ENCODE measurements at places on chromosomes 2 and 18.

DNA sequence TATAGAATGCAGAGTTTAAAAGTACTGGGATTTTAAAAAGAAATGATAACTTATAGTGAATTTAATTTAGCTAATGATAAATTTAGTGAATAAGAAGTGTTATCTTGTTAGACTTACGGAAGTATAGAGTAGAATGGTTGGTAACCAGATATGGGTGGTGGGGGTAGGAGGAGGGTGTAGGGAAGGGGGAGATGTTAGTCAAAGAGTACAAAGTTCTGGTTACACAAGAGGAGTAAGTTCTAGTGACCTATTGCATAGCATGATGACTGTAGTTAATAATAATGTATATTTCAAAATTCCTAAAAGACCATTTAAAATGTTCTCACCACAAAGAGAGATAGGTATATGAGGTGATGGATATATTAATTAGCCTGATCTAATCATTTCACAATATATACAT lies 184.8 kb upstream of the STON1 start:
- DNase-seq = no peak

DNA sequence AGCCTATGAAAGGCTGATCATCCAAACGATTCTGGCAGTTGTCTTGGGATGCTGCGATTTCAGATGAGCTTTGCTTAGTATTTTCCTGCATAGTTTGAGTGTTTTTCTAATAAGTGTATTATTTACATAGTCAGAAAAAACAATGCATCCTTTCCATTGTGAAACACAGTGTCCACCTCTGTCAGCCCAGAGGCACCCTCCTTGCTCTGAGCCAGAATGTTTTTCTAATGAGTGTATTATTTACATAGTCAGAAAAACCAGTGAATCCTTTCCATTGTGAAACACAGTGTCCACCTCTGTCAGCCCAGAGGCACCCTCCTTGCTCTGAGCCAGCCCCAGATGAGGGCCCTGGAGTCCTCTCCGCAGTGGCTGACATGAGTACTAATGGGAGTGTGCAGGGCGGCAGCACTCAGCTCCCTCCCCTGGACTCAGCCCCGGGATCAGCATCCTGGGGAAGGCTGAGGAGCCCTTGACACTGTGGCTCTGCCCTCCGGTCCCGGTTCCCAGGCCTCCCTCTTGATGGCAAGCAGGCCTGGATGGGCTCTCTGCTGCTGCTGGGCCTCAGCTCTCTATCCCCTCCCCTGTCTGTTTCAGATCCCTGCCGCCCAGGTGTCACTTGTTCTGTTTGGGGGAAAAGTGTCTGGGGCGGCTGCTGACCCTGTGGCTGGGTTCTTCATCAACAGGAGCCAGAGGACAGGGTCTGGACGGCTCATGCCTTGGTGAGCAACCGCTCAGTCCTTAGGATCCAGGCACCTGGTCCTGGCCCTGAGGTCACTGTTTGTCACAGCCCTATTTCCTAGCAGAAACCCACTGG lies 5.9 kb downstream of the MFSD2B start:
- no peak for DNase-seq

- DNase-seq = no peak
These were observed 162.1 kb downstream of the SEPTIN10 start for GRCh38 chr2:109451671-109452070.

- no peak for DNase-seq
These were observed 30.3 kb downstream of the LPIN2 start for GRCh38 chr18:2982452-2983269.

DNA sequence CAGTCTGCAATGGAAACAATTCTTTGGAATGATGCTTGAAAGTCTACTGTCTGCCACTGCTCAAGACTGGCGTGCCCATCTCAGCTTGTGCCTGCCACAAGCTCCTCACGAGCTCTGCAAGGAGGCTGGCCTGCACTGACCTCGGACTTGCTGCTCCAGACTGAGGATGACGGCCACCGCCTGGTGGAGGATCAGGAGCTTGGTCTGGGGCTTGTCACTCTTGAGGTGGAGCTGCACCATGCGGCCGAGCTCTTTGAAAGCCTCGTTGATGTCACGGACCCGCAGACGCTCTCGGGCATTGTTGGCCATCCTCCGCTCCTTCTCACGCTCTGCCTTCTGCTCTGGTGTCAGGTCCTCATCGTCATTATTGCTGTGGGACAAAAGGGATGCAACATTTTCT lies 269.4 kb upstream of the CCDC68 start:
- DNase-seq = no peak

GRCh38 chr18:13214609-13215008 lies 4.0 kb upstream of the LDLRAD4 start:
- no peak for DNase-seq

GRCh38 chr2:175036582-175037018 lies 31.4 kb upstream of the CHN1 start:
- no peak for DNase-seq

GRCh38 chr2:207511851-207512250 lies 17.9 kb upstream of the CREB1 start:
- DNase-seq = no peak

GRCh38 chr2:152600051-152600657 lies 117.1 kb downstream of the PRPF40A start:
- DNase-seq = no peak

GRCh38 chr18:57084331-57085271 lies 62.3 kb upstream of the BOD1L2 start:
- no peak for DNase-seq

DNA sequence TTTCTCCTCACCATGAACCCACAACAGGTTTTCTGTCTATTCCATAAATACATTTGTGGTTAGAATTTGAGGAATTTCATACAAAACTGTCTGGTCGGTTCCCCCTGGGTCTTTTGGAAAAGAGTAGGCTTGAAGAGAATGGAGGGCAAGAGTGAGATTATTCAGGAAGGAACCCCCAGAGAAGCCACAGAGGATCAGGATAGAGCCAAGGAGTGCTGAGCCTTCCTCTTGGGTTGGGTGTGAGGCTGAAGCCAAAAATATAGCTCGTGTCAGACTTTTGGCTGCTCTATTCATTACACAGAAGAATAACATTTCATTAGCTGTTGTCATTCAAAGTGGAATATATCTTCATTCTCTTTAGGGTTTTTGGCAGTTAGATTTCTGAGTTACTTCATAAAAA lies 45.9 kb upstream of the YES1 start:
- DNase-seq = no peak

DNA sequence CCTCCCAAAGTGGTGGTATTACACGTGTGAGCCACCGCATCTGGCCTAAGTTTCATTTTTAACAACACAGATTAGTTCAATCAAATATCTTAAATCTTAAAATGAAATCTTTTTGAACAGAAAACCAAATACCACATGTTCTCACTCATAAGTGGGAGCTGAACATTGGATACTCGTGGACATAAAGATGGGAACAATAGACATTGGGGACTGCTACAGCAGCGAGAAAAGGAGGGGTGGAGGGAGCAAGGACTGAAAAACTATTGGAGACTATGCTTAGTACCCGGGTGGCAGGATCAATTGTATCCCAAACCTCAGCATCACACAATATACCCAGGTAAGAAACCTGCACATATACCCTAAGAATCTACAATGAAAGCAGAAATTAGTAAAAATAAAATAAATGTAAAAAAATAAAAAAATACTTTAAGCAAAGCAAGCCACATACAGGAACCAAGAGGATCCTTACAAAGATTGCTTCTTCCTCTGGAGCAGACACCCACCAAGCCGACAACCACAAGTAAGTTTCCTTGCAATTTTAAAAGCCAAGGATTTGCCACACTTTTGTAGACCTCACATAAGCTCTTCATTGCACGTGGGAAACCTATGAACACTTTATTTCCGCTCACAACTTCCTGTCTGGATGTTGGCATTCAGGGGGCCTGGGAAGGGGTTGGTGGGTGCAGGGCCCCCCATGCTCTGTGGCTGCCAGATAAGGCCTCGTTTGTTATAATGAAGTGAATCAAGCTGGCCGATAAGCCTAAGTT lies 147.9 kb downstream of the MYCN start:
- no peak for DNase-seq

- no peak for DNase-seq
These were observed 125.6 kb upstream of the LGALSL start for GRCh38 chr2:64328415-64328722.

- no peak for DNase-seq
These were observed 30.4 kb downstream of the ADAM17 start for GRCh38 chr2:9525266-9525665.

- DNase-seq = no peak
These were observed 78.4 kb downstream of the CD8B2 start for GRCh38 chr2:106565599-106565998.

DNA sequence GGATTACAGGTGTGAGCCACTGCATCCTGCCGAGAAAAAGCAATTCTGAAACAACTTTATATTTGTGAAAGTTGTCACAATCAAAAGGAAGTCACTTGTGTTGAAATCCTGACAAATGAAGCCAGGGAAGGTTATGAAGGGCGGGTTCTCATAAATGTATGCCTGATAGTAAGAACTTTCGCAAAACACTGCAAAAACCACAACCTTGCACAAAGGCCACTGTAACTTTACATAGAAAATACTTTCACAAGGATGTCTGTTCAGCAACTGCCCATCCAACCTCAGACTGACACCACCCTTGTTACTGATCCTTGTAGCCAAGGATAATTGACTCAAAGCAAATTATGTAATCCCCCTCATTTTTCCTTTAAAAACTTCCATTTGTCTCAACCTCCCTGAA lies 90.6 kb downstream of the SLC4A3 start:
- no peak for DNase-seq

GRCh38 chr2:3043726-3044125 lies 333.9 kb downstream of the EIPR1 start:
- no peak for DNase-seq

- DNase-seq = no peak
These were observed 4.6 kb upstream of the CIB4 start for GRCh38 chr2:26645762-26646161.

DNA sequence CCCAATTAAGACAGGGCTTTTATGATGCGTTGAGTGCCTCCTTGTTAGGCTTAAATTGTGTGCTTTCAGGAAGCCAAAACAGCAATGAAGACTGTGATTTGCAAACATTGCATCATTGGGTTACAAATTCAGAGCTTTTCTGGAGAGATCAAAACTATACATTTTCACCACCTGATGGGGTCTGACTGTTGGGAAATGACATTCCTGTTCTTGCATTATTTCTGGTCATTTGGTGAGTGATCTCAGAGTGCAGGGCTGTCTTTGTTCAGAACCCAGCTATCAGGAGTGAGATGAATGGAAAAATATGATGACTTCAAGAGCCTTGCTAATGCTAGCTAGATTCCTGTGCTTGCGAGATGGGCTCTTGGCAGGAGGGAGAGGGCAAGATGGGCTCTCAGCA lies 39.1 kb downstream of the SH3RF3 start:
- DNase-seq = no peak

DNA sequence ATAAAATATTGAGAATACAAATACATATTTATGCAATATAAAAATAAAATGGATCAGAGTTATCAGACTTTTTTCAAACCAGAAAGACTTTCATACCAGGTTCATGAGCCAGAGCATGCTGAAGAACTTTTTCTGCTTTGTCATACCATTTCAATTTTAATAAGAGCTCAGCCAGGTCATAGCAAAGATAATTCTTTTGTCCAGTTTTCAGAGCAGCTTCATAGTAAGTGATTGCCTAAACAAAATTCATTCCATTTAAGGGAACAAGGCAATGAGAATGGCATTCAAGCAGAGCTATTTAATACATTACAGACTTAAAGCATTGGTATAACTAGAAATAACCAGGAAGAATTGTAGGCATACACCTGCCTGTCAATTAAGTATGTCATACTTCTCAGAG lies 42.3 kb downstream of the TTC21B start:
- DNase-seq = no peak

DNA sequence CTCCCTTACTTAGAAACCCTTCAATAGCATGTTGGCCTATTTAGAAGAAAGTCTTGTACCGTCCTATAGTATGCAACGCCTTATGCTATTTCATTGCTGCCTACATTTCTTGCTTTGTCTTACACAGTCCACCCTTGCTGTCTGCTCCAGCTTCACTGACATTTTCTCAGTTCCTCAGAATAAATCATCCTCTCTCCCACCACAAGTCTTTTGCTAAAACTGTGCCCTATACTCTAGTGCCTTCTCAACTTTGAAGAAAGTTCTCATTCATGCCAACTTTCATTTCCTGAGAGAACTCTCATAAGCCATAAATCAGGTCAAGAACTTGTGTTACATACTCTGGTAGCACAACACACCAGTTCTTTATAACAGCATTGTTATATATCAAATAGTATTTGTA lies 54.3 kb upstream of the COL3A1 start:
- no peak for DNase-seq

DNA sequence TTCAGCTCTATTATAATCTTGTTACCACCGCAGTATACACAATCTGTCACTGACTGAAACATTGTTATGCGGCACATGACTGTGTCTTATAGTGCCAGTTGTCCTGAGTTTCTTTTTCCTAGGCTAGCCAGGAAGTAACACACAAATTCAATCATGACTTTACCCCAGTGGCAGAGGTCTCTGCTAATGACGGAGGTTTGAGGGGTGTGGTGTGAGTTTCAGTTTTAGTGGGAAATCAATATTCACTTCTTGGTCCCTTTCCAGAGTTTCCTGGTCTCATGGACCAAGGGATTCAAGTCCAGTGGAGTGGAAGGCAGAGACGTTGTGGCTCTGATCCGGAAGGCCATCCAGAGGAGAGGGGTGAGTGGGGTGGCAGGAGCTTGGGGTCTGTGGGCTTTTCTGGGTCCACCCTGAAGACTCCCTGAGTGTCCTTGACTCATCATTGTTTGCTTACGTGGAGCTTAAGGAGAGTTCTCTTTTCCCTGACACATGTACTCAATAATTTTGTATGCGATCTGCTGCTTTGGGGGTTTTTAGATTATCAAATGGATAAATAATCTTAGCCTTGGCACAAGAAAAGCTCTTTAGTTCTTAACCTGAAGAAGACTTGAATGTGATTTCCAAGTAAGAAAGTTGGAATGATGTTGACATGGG lies 39.2 kb downstream of the HK2 start:
- DNase-seq = no peak

DNA sequence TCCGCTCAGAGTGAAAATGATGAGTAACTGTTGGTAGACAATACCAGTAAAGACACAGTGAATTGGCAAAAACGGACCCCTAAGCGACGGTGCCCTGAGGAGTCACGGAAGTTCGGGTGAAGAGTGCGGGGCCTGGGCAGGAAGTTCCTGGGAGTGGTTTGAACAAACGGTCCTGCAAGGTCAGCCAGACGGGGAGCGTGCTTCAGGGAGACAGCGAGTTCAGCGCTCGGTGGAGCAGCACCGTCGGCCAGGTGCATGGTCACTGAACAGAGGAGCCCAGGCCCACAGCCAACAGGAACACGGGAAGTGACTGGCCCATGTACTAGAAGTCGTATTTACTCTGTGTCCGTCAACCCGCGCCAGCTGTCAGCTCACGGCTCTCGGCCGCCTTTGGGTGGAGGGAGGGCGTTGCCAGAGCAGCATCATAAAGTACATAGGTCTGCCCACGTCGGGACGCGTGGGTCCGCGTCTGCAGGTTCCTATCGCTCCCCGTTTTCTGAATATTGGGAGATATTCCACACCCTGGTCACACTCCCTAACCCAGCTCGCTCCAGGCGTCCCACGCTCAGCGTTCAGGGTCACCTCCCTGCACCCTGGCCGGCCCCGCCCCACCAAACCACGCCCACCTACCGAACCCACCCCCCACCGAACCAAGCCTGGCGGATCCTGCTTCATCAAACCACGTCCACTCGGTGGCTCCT lies 75.6 kb upstream of the UXS1 start:
- no peak for DNase-seq
